ENCODE measurements at places on chromosomes 5 and 9. TPM values are rescaled to one million over a fixed set of nuclear protein-coding genes. Genes with fewer than 3 reads are reported as not detected.

DNA sequence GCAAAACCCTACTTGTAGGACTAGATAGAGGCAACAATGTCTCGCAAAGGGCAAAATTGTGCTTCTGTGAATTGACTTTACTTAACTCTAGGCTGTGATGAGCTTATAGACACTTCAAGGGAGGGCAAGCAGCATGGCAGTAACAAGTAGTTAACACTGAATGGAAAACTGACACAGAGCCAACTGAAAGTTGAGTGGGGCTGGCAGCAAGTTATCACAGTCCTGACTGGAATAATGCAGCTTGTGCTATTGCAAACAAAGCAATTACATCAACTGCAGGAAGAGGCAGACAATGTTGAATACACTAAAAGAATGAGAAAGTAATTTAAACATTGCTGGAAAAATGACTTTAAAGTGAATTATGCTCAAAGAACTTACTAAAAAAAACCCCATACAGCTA is 62.2 kb downstream of the RNF38 start:
- no peak for DNase-seq

DNA sequence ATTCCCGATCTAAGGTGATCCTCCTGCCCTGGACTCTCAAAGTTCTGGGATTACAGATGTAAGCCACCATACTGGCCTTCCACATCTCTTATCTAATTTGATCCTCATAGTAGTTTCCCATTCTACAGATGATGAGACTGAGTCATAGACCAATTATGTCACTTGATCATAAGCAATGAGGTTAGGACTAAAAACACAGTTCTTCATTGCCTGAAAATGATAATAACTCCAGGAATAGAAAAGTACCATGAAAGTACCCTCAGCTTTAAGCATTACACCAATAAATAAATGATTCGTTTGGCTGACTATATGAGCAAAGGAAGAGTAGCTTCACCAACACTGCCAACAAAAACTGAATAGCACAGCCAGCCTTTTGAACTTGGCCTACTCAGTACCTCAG is 389.5 kb downstream of the ACTL7B start:
- DNase-seq: no peak

GRCh38 chr5:109830955-109831502 is 141.3 kb downstream of the MAN2A1 start:
- DNase-seq: no peak

The NDUFS4 gene
- 74.3 TPM for total RNA-seq

The TSSK1B gene
- 0.42 TPM for total RNA-seq

Measured in osteocyte (in vitro differentiated cells).